Calu3 (cell line): ENCODE measurements at places on chromosomes 6 and 20. TPM values are rescaled to one million over a fixed set of nuclear protein-coding genes. Genes with fewer than 3 reads are reported as not detected.

Gene RAB23
- total RNA-seq, result 10.9 and 11.0 TPM in 2 replicates

Gene BPIFB6
- total RNA-seq, result not detected in 2 replicates

Gene TGM3
- total RNA-seq, result not detected in 2 replicates

Gene CDH4
- not detected in 2 replicates for total RNA-seq

Gene C20orf204
- 4.9 and 5.0 TPM in 2 replicates for total RNA-seq

Gene EEF1E1
- total RNA-seq, result 38.8 and 41.5 TPM in 2 replicates

Gene LINC00237
- total RNA-seq, result not detected in 2 replicates

Gene RIMS1
- 0.57 and 1.4 TPM in 2 replicates for total RNA-seq

Gene LPA
- total RNA-seq, result not detected in 2 replicates

Gene PLCB1
- 6.0 and 7.6 TPM in 2 replicates for total RNA-seq

Gene SNTA1
- total RNA-seq, result 5.1 and 7.6 TPM in 2 replicates

Gene YIPF3
- 127 and 133 TPM in 2 replicates for total RNA-seq

Gene PPDPF
- 517 and 545 TPM in 2 replicates for total RNA-seq

Gene RFX6
- total RNA-seq, result not detected in 2 replicates

Gene EDN3
- not detected in 2 replicates for total RNA-seq

Gene OLIG3
- not detected in 2 replicates for total RNA-seq

Gene AGER
- total RNA-seq, result 14.3 and 14.4 TPM in 2 replicates

Gene KCNG1
- total RNA-seq, result 3.9 and 6.8 TPM in 2 replicates

Gene TOX2
- total RNA-seq, result not detected in 2 replicates

Gene RUNX2
- total RNA-seq, result 0.54 and 0.66 TPM in 2 replicates

Gene DLK2
- total RNA-seq, result 0.59 and 0.86 TPM in 2 replicates

Gene PPP1R16B
- total RNA-seq, result 0.10 TPM in 1 of 2 replicates, not detected in the other

Gene GNAS-AS1
- 0.59 TPM in 1 of 2 replicates, not detected in the other for total RNA-seq

Gene OR2J1
- total RNA-seq, result not detected in 2 replicates

Gene SLC22A16
- total RNA-seq, result not detected in 2 replicates

Gene ZNF217
- total RNA-seq, result 87.3 and 95.6 TPM in 2 replicates

Gene MLN
- not detected in 2 replicates for total RNA-seq

Gene CLPSL1
- not detected in 2 replicates for total RNA-seq

Gene WTAP
- total RNA-seq, result 91.8 and 103 TPM in 2 replicates

Gene APCDD1L
- total RNA-seq, result not detected in 2 replicates

Gene SLC17A3
- not detected in 2 replicates for total RNA-seq

Gene MEI4
- 0.07 and 0.09 TPM in 2 replicates for total RNA-seq

Gene MAS1
- total RNA-seq, result not detected in 2 replicates

Gene PRSS16
- total RNA-seq, result 29.4 and 31.3 TPM in 2 replicates

Gene PSORS1C2
- not detected in 2 replicates for total RNA-seq

Gene LEMD2
- 117 and 126 TPM in 2 replicates for total RNA-seq

Gene ZC3H12D
- 0.05 and 0.20 TPM in 2 replicates for total RNA-seq

Gene SS18L1
- 47.4 and 53.7 TPM in 2 replicates for total RNA-seq

Gene CTCFL
- not detected in 2 replicates for total RNA-seq

Gene SPATS1
- total RNA-seq, result not detected in 2 replicates

Gene NTSR1
- not detected in 2 replicates for total RNA-seq

Gene ZNFX1
- total RNA-seq, result 94.1 and 156 TPM in 2 replicates

Gene PGBD1
- total RNA-seq, result 3.1 and 4.9 TPM in 2 replicates

Gene CCN6
- total RNA-seq, result not detected in 2 replicates

Gene MAP3K4
- total RNA-seq, result 62.2 and 71.7 TPM in 2 replicates

Gene TMEM244
- total RNA-seq, result not detected in 2 replicates

Gene TCF21
- not detected in 2 replicates for total RNA-seq

Gene PSMG4
- 17.6 and 17.8 TPM in 2 replicates for total RNA-seq

Gene PRDM1
- 0.40 and 1.1 TPM in 2 replicates for total RNA-seq

Gene SLC17A2
- not detected in 2 replicates for total RNA-seq

Gene TBXT
- not detected in 2 replicates for total RNA-seq
